ENCODE measurements at places on chromosomes 3 and 15. TPM values are rescaled to one million over a fixed set of nuclear protein-coding genes. Genes with fewer than 3 reads are reported as not detected.

The CIDEC gene
- total RNA-seq, result not detected

The COL6A6 gene
- 0.23 TPM for total RNA-seq

The GAP43 gene
- total RNA-seq, result 6.1 TPM

The CASR gene
- not detected for total RNA-seq

The SLC12A1 gene
- total RNA-seq, result not detected
